Upper lobe of left lung (tissue), 6 donors: ENCODE measurements at places on chromosomes 5 and 9.

- DNase-seq = no peak
These were observed 2.2 kb downstream of the SLC26A2 start for GRCh38 chr5:149962601-149963300.

DNA sequence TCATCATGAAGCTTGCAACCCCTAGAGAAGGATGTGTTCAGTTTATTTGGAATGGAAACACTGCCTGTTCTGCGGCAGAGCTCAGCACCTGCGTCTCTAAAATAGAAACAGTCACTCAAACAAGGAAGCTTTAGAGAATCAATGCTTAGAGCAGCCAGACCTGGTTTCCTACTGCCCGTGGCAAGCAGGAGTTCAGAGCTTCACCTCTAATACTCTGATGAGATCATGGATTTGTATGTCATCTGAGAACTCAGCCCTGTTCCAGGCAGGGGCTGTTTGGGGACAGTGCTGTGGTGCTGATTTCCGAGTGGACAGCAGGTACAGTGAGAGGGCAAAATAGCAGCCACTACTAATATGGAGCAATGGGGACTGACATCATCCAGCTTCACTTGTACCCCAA, 236.0 kb upstream of the IRX1 start:
- no peak for DNase-seq

- no peak for DNase-seq
These were observed 143.9 kb downstream of the C9orf50 start for GRCh38 chr9:129476821-129477611.

DNA sequence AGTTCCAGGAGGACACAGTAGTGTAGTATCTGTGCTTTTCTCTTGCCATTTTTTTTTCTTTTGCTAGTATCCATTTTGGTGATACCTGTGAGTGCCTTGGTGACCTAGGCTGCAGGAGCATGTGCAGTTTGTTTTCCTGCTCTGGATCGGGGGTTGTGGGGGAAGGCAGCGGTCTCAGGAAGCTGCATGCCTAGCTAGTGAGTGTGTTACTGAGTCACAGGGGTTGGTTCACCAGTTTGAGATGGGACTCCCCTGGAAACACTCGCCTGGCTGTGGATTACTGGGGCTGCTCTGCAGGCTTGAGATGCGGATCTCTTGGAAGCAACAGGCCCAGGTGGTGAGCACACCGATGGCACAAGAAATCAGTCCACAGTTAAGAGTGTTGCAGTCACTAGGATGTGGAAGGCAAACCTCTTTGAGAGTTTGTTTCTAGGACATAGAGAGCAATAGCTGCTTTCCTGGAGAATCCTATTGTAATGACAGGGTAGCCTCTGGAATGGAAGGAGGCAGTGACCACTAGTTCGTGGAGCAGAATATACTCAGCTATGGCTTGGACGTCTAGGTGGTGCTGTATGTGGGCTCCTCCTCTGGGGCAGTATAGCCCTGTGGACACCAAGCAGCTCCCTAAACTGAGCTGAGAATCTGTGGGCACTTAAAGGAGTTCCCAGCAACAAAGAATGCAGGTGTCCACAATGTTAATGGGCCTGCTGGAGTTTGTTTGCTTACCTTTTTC, 20.0 kb upstream of the SPATA31E1 start:
- no peak for DNase-seq

DNA sequence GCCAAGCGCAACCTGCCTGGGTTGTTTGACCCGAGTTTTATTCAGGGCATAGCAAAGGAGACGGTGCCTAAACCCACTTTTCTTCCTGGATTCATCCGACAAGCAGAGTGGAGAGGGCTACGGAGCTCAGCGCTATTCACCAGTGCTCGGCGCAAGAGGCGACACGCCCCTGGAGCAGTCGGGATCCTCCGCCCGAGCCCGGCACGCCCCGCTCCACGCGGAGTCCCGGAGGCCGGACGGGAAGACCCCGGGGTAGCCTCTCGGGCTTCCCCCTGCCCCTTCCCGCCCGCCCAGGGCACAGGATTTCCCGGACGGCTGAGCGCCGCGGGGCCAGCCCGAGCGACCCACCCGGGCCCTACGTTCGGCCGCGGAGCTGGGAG, 427 bp downstream of the SERINC5 start:
- DNase-seq = peak; percentile 76

DNA sequence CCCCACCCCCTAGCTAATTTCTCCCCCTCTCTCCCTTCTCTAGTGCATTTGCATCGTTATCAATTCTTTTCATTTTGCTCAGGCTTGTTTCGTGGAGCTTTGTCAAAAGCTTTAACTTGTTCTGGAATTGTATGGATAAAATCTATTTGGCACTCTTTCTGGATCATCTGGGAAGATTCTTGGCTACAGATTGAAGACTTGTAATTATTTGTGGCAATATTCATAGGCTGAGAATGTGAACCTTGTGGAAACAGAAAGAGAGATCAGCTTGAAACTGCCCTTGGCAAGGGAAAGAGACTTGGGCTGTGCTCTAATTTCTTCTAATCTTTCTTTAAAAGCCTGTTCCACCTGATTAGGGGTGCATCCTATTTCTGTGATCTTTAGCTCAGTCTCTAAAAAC, 340.6 kb upstream of the DAB2 start:
- no peak for DNase-seq

GRCh38 chr5:146363161-146363874, 24.7 kb downstream of the POU4F3 start:
- no peak for DNase-seq
